ENCODE measurements at places on chromosomes 3 and 15. TPM values are rescaled to one million over a fixed set of nuclear protein-coding genes. Genes with fewer than 3 reads are reported as not detected.

- no peak for DNase-seq
Measured at GRCh38 chr3:152392272-152392880, 123.6 kb downstream of the MBNL1 start.

DNA sequence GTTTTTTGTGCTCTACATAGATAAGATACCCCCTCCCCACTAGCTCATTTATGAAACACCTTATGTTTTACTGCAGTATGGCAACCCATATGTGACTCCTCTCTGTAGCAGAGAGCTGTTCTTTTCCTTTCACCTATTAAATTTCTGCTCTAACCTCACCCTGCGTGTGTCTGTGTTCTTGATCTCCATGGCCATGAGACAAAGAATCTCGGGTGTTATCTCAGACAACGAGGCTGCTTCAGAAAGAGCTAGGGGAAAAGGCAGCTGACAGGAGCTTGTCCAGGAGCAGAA lies 18.0 kb downstream of the CCR8 start:
- DNase-seq: no peak

- DNase-seq: no peak
Measured at GRCh38 chr15:98966091-98966787, 41.4 kb downstream of the PGPEP1L start.

DNA sequence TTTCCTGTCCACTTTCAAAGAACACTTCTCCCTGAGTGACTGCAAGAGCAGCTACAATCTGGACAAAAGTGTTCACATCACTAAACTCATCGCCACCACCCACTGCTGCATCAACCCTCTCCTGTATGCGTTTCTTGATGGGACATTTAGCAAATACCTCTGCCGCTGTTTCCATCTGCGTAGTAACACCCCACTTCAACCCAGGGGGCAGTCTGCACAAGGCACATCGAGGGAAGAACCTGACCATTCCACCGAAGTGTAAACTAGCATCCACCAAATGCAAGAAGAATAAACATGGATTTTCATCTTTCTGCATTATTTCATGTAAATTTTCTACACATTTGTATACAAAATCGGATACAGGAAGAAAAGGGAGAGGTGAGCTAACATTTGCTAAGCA lies 1.8 kb downstream of the CCRL2 start:
- no peak for DNase-seq

DNA sequence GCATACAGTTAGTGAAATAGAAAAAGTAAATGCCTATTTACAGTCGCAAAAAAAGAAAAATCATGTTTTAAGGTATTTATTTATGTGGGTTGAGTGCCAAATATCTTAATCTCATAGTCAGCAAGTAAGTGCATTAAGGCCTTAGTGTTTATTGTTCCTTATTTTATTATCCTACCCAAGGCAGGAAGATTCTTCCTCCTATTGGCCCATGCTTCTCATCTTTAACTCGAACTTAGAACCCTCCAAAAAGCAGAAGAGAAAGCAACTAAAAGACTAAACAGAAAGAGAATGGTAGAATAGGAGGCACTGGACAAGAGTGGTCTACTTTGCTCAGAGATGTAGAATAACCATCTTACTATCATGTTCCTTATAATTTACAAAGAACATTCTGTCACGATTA lies 7.5 kb downstream of the RFX7 start:
- DNase-seq: no peak

GRCh38 chr3:55519019-55519418 lies 31.9 kb upstream of the WNT5A start:
- no peak for DNase-seq

- DNase-seq: no peak
Measured at GRCh38 chr3:76900596-76900995, 139.3 kb upstream of the ROBO2 start.

ATP2B2 gene
- total RNA-seq: not detected

DNA sequence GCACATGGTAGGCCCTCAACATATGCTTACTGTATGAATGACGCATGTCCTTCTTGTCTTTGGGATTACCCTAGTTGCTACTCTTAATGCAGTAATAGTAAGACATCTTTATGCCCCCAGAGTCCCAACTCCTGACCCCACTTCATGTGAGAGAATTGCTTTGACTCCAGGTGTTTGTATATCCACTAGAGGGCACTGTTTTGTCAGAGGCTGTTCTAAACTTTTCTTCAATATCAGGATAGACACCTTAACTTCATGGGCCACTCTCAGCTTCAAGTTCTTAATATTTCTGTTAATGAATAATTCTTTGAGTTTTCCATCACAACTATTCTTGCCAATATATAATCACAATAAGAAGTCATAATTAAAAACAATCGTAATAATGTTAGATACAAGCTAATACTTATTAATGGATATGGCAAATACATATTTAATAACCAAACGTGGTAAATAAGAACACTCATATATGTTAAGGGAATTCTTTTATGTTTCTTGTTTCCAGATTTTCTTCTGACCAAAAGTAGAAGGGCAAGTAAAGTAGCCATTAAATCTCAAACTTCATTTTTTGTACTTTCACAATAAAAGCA lies 337.2 kb upstream of the DNAJC19 start:
- DNase-seq: no peak

PDIA3 gene
- 126 TPM for total RNA-seq

DNA sequence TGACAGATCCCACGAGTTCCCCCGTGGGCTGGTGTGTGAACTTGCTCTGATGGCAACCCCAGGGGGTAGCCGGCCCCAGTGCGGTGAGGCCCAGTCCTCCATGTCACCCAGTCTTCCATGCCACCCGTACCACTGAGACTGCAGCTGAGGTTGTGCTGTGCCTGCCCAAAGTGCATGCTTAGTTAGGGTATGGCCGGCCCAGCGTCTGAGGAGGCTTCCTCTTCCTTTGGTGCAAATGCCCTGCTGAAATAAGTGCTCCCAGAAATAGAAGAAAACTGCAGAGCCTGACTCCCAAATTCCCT lies 31.5 kb downstream of the MGLL start:
- DNase-seq: no peak

- no peak for DNase-seq
Measured at GRCh38 chr15:90818251-90819210, 49.9 kb upstream of the FURIN start.

DNA sequence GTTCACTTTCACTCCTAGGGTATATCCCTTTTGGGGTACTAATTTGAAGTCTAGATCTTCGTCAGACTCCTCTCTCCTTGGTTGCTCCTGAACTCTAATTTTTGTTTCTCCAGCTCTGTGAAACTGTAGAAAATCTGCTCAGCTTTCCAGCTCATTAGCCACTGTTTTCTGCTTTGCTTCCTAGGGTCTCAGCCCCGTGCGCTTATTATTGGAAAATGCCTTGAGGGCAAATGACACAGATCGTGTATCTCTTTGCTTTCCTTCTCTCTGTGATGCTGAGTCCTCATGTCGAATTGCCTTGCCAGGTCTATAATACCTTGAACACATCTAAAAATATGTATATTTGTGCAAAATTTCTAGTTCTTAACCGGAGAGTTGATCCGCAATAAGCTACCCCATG lies 731.1 kb downstream of the EDEM1 start:
- DNase-seq: no peak

DNA sequence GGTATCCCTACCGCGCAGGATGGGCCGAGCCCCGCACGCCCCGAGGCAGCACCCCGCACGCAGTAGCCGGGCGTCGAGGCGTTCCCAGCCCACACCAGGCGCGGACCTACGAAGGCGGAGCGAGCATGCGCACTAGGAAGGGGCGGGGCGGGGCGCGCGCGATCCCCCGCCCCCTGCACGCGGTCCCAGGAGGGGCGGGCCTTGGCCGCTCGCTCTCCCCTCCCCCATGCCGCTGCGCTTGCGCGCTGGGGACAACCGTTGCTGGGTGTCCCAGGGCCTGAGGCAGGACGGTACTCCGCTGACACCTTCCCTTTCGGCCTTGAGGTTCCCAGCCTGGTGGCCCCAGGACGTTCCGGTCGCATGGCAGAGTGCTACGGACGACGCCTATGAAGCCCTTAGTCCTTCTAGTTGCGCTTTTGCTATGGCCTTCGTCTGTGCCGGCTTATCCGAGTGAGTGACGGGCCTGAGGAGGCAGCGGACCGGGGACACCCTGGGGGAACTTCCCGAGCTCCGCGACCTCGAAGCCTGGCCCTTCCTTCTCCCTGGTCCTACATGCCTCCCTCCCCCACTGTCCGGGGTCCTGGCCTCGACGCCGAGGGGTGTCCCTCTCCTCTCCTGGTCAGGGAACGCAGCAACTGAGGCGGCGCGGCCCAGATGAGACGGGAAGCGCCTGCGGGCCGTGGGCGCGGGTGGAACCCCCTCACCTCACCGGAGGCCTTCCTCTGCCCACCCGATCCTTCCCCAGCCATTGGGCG lies at the start of gene SPESP1:
Gene SPESP1 (plus strand): TSS at position 258 of the 755 bp plus-strand sequence. CDS start 129 bp downstream, at position 387.
- no peak for DNase-seq

- DNase-seq: no peak
Measured at GRCh38 chr15:40466426-40467260, 4.1 kb upstream of the CHST14 start.

- no peak for DNase-seq
Measured at GRCh38 chr3:72135636-72136035, 350.7 kb upstream of the PROK2 start.

DNA sequence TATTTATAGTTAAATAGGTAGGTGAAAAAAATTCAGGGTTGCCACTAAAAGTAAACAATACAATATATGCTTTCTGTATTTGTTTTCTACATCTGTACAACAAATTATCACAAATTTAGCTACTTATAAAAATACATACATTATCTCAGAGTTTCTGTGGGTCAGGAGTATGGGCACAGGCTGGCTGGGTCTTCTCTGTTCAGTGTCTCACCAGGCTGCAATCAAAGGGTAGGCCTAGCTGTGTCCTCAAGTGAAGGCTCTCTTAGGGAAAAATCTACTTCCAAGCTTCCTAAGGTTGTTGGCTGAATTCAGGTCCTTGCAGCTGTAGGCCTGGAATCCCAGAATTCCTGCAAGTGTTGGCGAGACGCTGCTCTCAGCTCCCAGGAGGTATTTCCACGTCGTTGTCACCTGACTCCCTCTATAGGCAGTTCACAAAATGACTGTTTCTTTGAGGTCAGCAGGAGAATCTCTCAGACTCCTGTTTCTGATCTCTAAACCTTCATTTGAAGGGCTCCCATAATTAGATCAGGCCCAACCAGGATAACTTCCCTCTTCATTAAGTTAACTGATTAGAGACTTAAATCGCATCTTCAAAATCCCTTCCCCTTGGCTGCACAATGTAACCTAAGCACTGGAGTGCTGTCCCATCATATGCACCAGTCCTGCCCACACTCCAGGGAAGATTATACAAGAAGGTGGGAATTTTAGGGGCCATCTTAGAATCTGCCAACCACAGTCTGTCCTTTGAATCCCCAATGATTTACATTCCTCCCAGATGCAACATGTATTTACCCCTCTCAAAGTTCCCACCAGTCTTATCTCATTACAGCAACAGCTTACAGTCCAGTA lies 296.6 kb downstream of the SUCLG2 start:
- no peak for DNase-seq

DNA sequence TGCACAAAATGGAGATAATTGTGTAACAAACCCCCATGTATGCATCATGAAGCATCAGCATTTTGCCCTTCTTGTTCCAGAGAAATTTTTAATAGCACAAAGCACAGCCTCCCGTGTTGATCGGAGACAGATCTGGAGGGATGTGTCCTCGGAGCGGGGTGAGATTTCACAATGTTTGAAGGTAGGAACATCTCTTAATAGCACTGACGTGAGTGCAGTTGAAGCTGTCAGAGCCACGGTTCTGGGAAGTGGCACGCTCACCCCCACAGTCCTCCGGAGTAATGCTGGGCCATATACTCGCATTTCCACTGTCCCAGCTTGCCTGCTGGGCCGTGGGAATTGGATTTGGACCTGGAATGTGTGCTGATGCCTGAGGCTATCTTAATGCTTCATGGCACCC lies 24.1 kb downstream of the ARPP21 start:
- DNase-seq: no peak

- DNase-seq: no peak
Measured at GRCh38 chr15:89671687-89672086, 7.5 kb downstream of the PLIN1 start.

DNA sequence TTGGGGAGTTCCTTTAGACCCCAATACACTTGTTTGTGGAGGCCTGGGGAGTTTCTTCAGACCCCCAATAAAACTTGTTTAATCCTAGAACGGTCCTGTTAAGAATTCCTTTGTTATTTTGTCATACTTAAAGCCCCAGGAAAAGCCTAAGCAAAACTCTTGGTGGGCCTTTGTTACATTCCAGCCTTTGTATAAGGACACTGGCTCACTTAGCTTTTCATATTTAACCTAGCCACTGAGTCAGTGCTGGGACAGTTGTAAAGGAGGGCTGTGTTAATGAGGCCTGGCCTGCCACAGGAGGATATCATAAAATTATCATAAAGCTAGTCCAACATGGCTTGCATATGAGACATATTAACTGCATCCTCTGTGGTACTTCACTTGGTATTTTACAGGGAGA lies 760.1 kb downstream of the ZNF385D start:
- DNase-seq: no peak

- no peak for DNase-seq
Measured at GRCh38 chr3:55484191-55484689, 2.9 kb downstream of the WNT5A start.

- no peak for DNase-seq
Measured at GRCh38 chr15:75213768-75214221, 12.1 kb downstream of the C15orf39 start.

DNA sequence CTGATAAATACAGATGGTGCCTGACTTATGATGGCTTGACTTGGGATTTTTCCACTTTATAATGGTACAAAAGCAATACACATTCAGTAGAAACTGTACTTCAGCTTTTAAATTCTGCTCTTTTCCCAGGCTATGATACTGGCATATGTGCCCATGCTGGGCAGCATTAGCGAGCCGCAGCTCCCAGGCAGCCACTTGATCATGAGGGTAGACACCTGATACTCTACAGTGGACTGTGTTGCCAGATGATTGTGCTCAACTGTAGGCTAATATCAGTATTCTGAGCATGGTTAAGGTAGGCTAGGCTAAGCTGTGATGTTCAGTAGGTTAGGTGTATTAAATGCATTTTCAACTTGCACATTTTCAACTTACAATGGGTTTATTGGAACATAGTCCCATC lies 17.7 kb upstream of the FEM1B start:
- DNase-seq: no peak

GRCh38 chr3:127784283-127784682 lies 38.0 kb downstream of the MGLL start:
- DNase-seq: no peak

KLHL40 gene
- not detected for total RNA-seq

DNA sequence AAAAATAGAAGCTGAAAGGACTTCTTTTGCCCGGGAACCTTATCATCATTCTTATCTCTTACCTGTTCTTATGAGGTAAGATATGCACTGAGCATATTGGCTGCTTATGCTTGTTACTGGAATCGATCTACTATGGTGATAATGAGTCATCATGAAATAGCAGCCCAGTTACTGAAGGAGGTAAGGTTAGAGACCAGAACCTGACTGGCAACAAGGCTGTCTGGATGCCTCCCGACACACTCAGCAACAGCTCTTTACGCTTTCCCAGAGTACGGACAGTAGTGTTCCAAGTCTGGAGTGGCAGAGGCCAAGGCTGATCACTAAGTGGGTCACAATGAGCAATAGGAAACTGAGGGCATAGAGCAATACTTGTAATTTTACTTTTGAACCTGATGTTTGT lies 314.1 kb downstream of the NLGN1 start:
- DNase-seq: no peak

GRCh38 chr3:22117751-22118346 lies 366.8 kb upstream of the ZNF385D start:
- no peak for DNase-seq

SENP8 gene
- total RNA-seq: 2.0 TPM
